Esophagus squamous epithelium (tissue), 5 donors: ENCODE measurements at places on chromosomes 1 and 21.

GRCh38 chr1:63108206-63108605 is 214.2 kb upstream of the FOXD3 start:
- DNase-seq, result no peak

DNA sequence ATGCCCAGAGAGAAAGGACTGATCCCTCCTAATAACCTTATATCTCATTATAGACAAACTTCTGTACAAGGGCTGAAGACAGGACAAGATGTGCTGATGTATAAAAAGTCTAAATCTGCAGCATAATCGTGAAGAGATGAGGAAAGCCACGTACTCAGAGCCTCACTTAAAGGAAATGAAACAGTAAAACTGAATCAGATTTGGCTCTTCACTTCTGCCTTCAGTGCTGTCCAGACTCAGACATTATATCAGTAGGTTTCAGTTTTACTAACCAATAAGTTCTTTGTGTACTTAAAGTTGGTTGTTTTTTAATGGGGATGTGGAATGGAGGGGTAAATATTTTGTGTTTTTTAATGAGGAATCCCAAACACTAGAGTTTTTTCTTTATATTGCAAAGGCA is 45.3 kb upstream of the RGS1 start:
- DNase-seq, result no peak

- no peak for DNase-seq
These were observed 417.2 kb downstream of the PCP4 start for GRCh38 chr21:40284409-40284808.

- DNase-seq, result no peak
These were observed 6.1 kb downstream of the INTS3 start for GRCh38 chr1:153733970-153734369.

GRCh38 chr1:32989160-32990050 is 24.8 kb upstream of the RNF19B start:
- DNase-seq, result no peak

DNA sequence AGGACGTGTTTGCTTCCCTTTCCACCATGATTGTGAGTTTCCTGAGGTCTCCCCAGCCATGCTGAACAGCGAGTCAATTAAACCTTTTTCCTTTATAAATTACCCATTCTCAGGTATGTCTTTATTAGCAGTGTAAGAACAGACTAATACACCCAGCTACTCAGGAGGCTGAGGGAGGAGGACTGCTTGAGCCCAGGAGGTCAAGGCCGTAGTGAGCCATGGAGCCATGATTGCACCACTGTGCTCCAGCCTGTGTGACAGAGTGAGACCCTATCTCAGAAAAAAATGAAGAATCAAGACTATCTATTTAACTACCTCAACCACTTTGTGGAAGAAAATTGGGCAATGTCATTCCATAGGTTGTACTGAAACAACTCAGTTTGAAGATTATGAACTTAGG is 54.6 kb upstream of the SEC16B start:
- DNase-seq, result no peak

GRCh38 chr1:29679316-29679715 is 443.0 kb downstream of the PTPRU start:
- DNase-seq, result no peak

GRCh38 chr21:15058854-15059263 is 5.9 kb downstream of the NRIP1 start:
- no peak for DNase-seq

GRCh38 chr1:3221112-3222041 is 152.4 kb downstream of the PRDM16 start:
- no peak for DNase-seq

DNA sequence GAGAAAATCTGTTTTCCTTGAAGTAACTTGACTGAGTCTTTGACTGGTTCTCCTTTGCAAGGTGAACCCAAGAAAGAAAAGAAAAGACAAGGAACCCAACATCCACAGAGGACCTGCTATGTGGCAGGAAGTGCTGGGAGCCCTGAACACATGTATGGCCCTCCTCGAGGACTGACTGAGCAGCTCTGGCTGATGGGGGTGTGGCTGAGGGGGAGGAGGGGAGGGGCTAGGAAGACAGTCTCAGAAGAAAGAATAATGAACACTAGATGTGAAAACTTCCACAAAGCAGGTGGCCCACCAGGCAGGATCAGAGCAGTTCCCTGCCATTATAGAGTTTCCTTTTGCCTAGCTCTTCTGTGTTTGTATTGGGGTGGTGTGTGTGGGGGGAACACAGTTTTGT is 26.1 kb downstream of the NENF start:
- no peak for DNase-seq

GRCh38 chr1:178411756-178412399 is 84.9 kb downstream of the CLEC20A start:
- no peak for DNase-seq

GRCh38 chr1:225882694-225883615 is 775 bp upstream of the TMEM63A start:
- no peak for DNase-seq

DNA sequence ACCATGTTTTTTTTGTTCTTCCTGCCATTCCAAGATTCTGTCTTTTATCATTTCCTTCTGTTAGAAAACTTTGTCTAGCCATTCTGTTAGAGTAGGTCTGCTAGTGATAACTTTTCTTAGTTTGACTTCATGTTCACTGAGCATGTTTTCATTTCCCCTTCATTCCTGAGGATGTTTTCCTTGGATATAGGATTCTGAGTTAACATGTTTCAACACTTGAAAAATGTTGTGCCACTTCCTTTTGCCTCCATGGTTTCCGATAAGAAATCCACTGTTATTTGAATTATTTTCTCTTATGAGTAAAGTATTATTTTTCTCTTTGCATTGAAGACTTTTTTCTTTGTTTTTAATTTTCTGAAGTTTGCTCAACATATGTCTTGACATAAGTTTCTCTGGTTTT is 66.7 kb downstream of the ATP1A1 start:
- no peak for DNase-seq

GRCh38 chr21:46325073-46325912 is 1.3 kb downstream of the PCNT start:
- no peak for DNase-seq

GRCh38 chr1:218462116-218462515 is 117.0 kb downstream of the TGFB2 start:
- DNase-seq, result no peak

- no peak for DNase-seq
These were observed 872.4 kb downstream of the BRINP3 start for GRCh38 chr1:189605226-189605625.

DNA sequence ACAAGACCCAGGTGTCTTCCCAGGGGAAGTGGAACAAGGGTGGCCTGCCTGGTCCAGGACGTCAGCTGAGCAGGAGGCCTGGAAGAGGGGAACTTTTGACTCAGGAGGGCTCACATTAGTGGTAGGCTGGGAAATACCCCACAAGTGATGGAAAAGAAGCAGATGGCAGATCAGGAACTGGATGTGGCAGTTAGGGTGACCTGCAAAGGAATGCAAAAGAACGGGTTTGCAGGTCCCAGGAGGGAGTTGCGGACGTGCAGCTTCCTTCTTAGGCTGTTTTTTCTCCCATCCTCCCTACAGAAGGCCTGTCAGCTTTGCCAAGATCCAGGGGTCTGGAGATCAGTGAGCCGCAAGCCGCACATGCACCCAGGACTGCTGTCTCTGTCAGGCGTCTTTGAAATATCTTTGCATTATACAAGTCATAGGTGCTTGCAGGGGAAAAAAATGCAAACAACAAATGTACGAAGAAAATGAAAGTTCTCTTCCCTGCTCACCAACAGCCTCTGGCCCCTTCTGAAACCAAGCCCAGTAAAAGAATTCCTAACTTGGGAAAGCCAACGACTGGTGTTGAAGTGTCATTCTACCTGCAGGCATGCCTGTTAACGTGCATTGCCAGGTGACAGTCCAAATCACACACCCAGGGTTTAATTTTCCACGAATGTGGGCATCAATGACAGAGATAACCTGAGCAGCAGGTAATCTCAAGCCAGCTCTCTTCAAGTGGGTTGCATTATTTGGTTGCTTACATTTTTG is 34.4 kb downstream of the NENF start:
- DNase-seq, result no peak

DNA sequence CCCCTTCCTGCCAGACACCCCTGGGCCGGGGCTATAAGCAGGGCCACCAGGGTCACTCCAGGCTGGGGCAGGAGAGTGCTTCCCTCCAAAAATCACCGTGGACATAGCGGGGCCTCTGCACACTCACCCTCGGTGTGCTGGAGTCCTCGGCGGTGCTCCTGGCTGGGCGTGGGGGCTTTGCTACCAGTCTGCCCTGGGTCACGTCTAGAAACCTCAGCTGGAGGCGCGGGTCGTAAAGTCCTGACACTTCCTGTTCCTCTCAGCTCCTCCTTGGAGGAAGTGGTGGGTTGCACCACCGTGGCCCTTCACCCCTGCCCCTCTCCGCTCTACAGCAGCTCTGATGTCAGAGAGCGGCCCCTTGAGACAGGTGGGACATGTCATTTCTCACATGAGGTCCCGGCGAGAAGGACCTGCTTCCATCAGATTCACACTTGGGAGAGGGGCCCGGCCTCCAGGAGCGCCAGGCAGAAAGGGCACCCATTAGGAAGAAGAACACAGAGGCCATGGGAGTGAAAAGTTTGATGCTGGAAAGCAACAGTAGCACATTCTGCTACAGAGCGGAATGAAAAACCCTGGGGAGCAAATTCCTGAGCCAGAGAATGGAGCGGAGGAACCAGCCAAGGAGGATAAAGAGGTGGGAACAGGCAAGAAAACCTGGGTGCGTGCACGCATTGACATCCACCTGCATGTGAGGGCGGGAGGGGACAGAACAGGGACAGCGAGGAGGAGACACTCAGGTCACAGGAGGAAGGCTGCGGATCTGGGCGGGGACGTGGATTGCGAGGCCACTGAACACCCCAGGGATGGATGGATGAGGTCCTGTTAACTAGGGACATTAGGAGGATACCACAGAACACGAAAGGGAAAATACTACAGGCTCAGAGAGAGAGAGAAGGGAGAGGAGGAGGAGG is at the start of gene ITGB2:
Gene ITGB2, minus strand, starts transcription at position 206 of the 911 bp plus-strand sequence. CDS start 10,117 bp downstream, outside the sequence.
- DNase-seq, result no peak

- no peak for DNase-seq
These were observed 149.3 kb downstream of the SYF2 start for GRCh38 chr1:25082995-25083394.

DNA sequence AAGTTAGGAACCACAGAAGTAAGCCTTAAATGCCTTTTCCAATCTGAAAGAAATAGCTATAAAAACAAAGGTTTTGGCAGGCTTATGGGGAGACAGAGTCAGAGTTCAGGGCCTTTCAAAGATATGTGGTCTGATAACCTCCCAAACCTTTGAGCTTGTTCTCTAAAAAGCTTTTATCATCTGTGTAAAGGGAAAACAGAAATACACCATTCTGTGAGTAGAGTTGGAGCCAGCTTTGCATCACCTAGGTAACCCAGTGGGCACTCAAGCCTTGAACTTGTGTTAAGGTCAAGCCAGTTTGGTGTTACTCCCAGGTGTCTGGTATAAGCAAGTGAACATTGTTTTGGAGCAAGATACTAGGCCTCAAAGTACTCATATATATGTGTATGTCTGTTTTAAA is 50.1 kb downstream of the LAMC1 start:
- DNase-seq, result no peak

- no peak for DNase-seq
These were observed 213.8 kb downstream of the HHIPL2 start for GRCh38 chr1:222334026-222334680.

- no peak for DNase-seq
These were observed 28.8 kb downstream of the AHDC1 start for GRCh38 chr1:27574871-27575831.

- DNase-seq, result no peak
These were observed 427.2 kb downstream of the KIF26B start for GRCh38 chr1:245582026-245582425.

DNA sequence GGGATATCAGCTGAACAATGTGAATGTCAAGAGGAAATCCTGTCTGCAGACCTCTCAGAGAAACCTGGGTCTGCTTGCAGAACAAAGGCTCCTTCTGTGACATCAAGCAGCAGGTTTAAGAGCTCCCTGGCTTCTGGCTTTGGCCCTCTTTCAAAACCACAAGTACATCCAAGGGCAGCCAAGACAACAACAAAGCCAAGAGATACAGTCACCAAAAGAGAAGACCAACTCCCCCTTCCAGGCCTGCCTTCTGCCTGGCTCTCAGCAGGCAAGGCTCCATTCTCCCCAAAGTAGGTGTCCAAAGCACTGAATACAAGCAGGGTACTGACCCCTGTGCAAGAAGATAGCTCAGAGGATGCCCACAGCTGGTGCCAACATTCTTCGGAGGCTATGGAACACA is 11.5 kb downstream of the BCAR3 start:
- DNase-seq, result no peak

- DNase-seq, result no peak
These were observed 472.6 kb upstream of the DEPDC1 start for GRCh38 chr1:68969441-68969840.

DNA sequence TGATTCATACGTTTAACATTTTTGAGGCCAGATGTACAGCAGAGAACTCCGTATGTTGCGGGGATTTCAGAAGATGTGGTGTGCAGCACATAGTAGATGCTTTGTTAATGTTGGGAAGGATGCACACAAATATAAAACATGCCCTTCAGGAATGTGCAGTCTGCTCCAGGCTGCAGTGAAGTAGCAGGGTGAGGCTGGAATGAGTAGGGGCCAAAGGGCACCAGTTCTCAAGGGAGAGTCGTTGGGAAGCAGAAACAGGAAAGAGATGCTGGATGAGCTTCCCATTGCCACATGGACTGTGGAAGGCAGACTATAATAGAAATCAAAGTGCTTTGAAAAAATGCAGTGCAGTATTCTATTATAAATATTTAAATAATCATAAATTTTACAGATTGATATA is 126.9 kb downstream of the NOS1AP start:
- DNase-seq, result no peak

DNA sequence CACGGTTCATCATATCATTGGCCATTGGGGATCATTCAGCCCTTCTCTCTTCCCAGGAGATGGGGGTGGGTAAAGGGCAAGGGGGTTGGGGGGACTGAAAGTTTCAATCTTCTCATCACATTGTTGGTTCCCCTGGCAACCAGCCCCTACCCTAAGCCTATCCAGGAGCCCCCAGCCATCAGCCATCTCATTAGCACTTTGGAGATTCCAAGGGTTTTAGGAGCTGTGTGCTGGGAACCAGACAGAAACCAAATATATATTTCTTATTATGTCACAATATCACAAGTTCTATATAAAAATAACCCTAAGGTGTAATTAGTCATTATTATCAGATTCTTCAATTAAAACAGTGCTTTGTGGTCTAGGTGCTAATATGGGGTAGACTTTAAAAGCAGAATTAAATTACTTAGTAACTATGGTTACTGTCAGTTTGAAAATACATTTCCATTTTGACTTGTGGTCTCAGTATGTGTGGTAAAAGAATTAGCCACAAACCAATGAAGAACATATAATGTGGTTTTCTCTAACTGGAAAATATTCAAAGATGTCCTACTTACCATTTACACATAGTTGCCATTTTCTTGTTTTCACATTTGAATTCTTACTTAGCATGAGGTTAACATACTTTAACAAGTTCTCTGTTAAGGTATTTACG is 28.1 kb downstream of the IL23R start:
- no peak for DNase-seq

DNA sequence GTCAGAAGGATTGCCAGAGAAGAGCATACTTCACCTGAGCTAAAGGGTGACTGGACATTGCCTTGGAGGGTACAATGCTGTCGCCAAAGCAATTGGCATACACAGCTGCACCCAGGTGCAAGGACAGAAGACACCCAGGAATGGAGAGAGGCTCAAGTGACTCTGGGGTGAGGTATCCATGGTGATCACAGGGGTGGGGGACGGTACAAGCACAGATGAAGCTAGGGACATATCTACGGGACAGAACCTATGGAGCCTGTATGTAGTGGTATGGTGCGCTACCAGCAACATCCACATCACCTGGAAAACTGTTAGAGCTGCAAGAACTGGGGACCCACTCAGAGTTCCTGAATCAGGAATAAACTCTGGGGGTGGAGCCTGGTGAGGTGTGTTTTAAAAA is 286.1 kb downstream of the PCP4 start:
- no peak for DNase-seq
